ENCODE measurements at places on chromosomes 2 and 18.

DNA sequence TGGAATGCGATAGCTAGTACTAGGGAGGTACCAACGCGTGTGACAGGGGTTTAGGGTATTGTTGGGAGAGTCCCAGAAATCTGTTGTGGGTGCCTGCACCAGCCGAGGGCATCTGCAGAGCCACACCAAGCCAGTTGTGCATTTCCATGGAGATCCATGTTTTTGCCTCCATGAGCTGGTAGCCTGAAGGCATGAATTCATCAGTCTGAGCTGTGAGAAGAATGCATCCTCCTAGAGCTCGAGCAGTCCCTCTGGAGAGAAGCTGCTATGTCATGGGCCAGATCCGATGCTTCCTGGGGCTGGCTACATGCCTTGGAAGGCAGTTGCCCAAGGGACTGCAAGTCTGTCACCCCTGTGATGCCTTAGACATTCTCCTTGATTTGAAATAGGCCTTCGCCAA, 57.9 kb downstream of the LIPG start:
- DNase-seq: no peak

DNA sequence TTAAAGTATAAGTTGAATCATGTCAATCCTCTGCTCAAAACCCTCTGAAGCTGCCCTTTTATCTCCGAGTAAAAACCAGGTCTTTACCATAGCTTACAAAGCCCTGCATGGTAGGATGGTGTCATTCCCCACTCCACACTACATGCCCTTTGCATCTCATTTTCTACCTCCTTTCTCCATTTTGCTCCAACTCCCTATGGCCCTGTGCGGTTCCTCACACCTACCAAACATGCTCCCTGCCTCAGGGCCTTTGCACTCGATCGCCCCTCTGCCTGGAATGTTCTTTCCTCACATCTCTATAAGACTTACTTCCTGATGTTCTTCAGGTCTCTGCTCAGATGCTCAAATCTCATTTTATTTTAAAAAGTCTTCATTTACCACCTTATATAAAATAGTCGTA, 80.7 kb downstream of the MYL12B start:
- no peak for DNase-seq

DNA sequence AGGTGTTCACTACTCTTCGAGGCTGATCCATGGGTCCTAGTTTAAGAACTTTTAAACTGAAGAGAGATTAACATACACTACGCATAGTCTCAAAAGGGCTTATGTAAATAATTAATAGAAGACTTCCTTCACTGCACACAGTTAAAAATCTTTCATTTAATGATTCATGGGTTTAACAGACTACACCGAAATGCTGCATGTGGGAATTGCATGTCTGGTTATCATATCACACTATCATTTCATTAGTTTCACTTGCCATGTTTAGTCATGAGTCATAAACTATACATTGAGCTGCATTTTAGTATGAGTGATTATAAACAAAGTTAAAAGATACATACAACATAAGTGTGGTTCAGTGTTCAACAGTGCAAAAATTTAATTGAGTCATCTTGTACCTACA, 31.2 kb downstream of the GLS start:
- DNase-seq: no peak

DNA sequence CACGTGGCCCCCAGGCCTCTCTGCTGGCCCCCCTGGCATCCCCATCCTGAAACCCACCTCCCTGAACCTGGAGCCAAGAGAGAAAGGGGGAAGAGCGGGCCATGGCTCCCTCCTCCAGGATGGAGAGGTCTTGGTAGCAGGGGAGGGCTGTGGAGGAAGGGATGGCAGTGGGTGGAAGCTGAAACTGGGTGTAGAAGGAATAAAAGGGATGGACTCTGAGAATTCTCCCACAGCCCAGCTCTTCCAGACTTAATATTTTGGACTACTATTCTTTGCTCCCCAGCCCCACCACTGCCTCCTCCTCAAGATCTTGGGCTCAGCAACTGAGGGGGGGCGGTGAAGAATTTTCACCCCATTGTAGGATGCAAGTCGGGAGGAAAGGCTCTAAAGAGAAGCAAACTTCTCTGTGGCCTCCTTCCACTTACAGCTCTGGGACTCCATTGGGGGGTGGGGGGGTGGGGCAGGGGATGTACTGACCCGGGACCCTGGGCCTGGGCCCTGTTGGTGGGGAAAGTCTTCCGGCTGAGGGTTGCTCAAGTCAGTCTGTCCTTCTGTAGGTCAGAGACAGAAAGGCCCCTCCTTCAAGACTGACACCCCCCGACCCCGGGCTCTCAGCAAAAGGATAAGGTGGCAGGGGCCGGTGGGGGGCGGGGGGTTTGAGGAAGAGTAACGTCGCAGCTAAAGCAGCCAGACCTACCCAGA, 501 bp downstream of the TNS1 start:
- no peak for DNase-seq
